ENCODE measurements at places on chromosomes 1 and 21. TPM values are rescaled to one million over a fixed set of nuclear protein-coding genes. Genes with fewer than 3 reads are reported as not detected.

Gene NMNAT2
- total RNA-seq: 0.39 TPM

Gene F3
- total RNA-seq: 773 TPM

Gene RIPK4
- 23.0 TPM for total RNA-seq

Gene CAPN8
- total RNA-seq: not detected

Gene ATP6V1G3
- not detected for total RNA-seq

Gene SH3D21
- 1.9 TPM for total RNA-seq

All from hair follicular keratinocyte (primary cell).